Stimulated activated CD4-positive, alpha-beta T cell treated with anti-CD3 and anti-CD28 coated beads, Interleukin-1b, Interleukin-23, amount 100 ng/mL, for 24 hours (primary cell): ENCODE measurements at places on chromosomes 3 and 15.

DNA sequence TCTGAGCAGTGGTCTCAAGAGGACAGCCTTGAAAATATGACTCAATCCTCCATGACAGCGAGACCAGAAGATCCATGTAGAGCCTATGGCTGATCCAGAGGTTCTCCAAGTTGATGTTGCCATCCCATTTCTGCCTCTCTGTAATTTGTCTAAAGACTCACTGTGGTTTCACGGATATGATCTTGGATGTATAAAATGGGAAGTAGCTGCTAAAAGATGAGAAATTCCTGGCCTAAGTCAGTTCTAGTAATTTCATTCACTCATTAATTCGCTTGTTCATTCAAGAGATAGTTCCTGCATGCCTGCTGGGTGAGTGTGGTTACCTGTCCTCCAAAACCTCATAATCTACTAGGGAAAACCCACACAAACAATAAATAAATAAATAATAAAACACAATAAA, 145.9 kb downstream of the TNIK start:
- no peak for DNase-seq

GRCh38 chr3:37183375-37183831, 9.0 kb upstream of the LRRFIP2 start:
- DNase-seq = no peak

- DNase-seq = no peak
Observed at GRCh38 chr3:24315971-24316370, 178.7 kb downstream of the THRB start.

DNA sequence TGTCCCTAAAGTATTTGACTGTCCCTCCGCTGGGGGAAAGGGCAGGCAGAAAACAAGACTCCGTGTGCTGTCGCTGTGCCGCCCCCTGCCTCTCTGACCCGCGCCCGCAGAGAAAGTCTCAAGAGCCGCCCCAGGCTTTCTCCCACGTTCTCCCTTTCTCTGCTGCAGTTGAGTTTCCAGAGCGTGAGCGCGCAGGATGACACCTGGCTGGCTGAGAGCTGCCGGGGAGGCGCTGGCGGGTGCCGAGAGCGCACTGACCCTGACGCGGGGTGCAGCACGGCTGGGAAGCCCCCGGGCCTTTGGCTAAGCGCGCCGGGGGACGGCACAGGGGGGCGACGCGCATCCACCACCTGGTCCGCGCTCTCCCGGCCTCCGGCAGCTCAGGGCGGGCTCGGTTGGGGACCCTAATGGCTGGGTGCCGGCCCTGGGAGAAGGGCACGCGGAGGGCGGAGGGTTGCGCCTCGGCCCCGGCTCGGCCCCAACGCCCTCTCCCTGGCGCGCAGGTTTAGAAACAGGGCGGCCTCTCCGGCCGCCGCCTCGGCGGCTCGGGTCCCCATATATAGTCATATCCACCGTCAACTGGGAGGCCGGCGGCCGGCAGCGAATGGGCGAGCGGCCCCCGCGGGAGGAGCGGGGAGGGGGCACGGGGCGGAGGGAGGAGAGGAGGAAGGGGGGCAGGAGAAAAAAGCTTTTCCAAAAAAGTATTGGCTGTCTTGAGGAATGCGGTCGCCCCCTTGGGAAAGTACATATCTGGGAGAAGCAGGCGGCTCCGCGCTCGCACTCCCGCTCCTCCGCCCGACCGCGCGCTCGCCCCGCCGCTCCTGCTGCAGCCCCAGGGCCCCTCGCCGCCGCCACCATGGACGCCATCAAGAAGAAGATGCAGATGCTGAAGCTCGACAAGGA, at the start of gene TPM1:
Gene TPM1 (plus strand): TSS at position 774 of the 903 bp plus-strand sequence. CDS start 83 bp downstream, at position 857.
- no peak for DNase-seq

- DNase-seq = no peak
Observed at GRCh38 chr3:112769286-112769978, 77.2 kb downstream of the CD200R1L start.

GRCh38 chr3:40494698-40495097, 11.1 kb upstream of the ZNF620 start:
- DNase-seq = no peak

DNA sequence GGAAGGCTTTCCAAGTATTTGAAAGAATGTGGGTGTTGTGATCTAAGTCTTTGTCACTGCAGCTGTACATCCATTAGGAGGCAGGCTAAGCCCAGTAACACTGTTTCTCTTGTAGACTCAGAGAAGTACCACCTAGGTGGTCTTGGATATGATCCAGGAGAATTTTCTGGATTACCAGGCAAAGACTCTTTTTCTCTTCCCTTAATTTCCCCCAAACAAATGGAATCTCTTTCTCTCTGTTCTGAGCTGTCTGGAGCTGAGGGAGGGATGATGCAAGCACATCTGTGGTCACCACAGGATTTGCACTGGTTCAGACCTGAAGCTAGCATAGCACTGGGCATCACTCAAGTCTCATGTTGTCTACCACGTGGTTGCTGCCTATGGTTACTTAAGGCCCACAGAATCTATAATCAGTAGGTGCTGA, 227.6 kb downstream of the NECTIN3 start:
- DNase-seq = no peak

GRCh38 chr15:39700375-39700700, 82.3 kb downstream of the FSIP1 start:
- DNase-seq = no peak

GRCh38 chr15:78880813-78881212, 8.1 kb downstream of the MORF4L1 start:
- DNase-seq = no peak

DNA sequence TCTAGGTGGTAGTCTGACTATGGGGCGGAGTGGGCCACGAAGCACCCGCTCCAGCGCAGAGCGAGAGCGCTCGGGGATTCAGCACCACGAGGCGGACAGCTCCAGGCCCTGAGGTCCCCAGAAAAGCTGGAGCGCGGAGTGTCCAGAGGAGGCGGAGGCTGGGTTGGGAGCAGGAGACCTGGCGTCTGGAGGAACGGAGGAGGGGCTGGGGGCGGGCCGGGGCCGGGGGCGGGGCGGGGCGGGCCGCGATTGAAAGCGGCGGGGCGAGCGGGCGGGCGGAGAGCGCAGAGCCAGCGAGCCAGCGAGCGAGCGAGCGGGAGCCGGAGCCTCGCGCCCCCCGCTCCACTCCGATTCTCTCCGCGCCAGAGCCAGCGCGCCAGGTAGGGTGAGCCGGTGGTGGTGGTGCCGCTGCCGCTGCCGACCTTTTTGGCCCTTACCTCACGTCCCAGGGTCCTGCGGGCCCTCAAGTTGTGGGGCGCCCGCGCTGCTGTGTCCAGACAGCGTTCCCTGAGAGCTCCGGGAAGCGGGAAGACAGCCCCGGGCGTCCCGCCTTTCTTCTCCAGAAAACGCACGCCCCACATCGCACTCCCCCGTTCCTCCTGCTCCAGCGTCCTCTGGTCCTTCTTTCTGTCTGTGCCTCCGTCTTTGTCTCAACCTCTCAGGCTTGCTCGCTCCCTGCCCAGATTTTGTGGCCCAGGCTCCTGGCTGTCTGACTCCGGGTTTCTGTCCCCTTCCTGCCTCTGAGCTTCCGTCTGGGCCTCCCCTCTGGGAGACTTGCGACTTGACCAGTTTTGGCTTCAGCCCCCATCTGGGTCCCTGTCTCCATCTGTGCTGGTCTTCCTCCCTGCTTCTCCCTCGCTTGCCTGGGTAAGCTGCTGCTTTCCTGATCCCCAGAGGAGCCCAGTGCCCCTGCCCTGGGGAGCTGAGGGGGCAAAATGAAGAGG, at the start of gene GRM2:
Gene GRM2 (plus strand): TSS at position 281 of the 944 bp plus-strand sequence. CDS start 1,916 bp downstream, outside the sequence.
- no peak for DNase-seq

GRCh38 chr15:67822537-67823313, 2.6 kb upstream of the SKOR1 start:
- no peak for DNase-seq

- no peak for DNase-seq
Observed at GRCh38 chr3:139260041-139260486, 83.8 kb upstream of the MRPS22 start.

DNA sequence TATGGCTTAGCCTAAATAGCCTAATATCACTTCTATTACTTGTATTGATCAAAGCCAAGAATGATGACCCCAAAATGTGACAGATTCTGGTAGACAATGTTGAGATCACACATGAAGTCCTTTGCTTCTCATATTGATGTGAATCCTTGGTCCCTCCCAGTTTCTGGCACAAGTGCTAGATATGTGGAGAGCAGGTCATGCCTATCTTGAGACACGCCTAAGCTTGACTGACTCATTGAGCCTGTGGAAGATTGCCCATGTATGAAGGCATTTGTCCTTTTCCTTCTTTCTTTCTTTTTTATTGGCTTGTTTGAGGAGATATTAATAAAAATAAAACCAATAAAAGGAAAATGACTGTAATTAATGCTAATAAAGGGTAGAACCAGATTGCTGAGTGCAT, 54.0 kb upstream of the TMEM108 start:
- DNase-seq = no peak

- DNase-seq = no peak
Observed at GRCh38 chr15:72353266-72353665, 22.5 kb downstream of the HEXA start.

DNA sequence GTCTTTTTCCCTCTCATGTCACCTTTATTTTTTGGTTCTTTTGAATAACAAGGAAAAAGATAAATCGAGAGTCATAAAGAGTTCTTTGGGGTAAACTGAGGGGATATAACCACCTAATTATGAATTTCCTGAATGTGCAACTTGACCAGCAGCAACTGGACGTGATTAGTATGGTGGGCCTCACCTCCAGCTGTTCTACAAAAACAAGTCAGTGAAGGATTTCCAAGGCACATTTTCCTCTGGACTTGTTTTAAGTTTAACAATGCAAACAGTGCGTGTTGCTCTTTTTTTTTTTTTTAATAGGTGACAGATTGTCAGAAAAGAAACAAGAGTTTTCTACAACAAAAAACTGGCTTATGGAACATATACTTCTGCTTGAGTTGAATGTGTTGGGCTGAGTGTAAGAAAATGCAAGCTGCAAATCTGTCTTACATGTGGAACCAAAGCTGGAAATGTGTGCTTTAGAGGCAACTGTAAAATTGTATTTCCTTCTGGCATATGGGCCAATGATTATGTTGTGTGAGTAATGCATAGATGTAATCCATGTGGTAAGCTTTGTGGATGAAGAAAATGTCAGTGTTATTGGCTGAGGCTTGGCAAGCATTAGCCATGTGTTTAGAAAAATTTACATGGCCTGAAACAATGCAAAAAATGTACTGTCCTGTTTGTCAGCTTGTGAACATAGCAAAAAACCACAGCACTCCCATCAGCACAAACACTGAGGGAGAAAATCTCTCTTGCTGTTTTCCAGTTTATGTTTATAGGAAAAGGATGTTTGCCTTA, 44.5 kb upstream of the FNDC3B start:
- DNase-seq = no peak

- no peak for DNase-seq
Observed at GRCh38 chr3:72008226-72008996, 223.5 kb upstream of the PROK2 start.

DNA sequence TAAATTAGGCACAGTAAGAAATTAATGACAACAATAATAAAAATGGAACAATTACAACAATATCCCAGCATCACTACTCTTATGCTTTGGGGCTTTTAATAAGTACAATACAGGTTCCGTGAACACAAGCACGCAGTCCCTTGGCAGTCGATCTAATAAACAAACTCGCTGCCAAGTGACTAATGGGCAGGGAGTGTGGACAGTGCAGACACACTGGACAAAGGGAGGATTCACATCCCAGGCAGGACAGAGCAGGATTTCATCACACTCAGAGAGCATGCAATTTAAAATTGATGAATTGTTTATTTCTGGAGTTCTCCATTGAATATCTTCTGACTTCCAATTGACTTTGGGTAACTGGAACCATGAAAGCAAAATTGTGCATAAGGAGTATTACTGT, 524.1 kb upstream of the CFAP20DC start:
- DNase-seq = no peak

DNA sequence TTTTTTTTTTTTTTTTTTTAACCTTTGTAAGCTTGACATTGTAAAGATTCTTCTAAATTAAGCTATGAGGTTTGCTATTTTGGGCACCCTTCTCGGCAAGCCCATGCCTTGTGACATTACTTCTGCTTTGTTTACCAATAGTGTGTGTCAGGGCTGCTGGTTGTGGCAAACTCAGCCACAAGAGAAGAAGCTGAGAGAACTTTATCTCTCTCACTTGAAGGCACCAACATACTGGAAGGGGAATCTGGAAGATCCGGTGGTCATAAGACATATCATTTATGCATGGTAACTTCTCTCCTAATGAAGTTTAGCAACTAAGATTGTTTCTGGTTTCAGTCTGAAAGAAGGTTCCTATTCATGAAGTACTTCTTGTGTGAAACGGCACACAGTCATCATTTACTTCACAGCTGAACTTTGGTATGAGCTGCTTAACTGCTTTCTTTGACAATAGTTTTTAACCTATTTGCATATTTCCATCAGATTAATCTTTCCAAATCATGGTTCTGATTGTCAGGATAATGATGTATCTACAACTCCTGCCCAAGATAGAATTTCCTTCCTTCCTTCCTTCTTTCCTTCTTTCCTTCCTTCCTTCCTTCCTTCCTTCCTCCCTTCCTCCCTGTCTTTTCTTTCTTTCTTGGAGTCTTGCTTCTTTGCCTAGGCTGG, 189.3 kb downstream of the NFKBIZ start:
- DNase-seq = no peak

GRCh38 chr15:75712668-75713337, at the start of gene CSPG4:
CSPG4 (minus strand) TSS chr15:75712848; CDS start chr15:75712755, 93 bp downstream.
- DNase-seq = no peak

DNA sequence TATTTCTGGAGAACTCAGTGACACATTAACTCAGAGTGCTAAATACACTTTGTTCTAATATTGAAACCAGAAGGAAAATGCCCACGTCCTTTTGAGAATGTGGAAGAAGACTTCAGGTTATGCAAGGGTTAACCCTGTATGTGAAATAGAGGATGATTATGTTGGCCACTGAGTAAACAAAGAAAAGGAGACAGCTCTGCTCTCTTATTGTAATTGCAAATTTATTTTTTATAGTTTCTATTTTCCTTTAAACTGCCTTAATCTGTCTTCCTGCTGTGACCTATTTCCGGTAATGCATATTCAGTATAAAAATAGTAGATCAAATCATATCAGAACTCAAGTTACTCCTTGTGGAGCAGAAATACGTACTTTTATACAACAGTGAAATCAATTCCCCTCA, 1239.2 kb downstream of the ROBO2 start:
- DNase-seq = no peak

- no peak for DNase-seq
Observed at GRCh38 chr3:155661760-155662159, 83.1 kb downstream of the PLCH1 start.

DNA sequence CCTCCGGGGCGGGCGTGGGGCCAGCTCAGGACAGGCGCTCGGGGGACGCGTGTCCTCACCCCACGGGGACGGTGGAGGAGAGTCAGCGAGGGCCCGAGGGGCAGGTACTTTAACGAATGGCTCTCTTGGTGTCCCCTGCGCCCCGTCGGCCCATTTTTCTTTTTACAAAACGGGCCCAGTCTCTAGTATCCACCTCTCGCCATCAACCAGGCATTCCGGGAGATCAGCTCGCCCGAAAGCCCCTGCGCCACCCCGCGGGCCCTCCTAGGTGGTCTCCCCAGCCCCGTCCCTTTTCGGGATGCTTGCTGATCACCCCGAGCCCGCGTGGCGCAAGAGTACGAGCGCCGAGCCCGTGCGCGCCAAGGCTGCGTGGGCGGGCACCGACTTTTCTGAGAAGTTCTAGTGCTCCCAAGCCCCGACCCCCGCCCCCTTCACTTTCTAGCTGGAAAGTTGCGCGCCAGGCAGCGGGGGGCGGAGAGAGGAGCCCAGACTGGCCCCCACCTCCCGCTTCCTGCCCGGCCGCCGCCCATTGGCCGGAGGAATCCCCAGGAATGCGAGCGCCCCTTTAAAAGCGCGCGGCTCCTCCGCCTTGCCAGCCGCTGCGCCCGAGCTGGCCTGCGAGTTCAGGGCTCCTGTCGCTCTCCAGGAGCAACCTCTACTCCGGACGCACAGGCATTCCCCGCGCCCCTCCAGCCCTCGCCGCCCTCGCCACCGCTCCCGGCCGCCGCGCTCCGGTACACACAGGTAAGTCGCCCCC, at the start of gene THBS1:
Gene THBS1 (plus strand): TSS at position 595 of the 757 bp plus-strand sequence. CDS start 779 bp downstream, outside the sequence.
- DNase-seq = no peak

- DNase-seq = no peak
Observed at GRCh38 chr3:71227270-71227661, 356.3 kb downstream of the FOXP1 start.
